ENCODE measurements at places on chromosomes 12 and 14.

DNA sequence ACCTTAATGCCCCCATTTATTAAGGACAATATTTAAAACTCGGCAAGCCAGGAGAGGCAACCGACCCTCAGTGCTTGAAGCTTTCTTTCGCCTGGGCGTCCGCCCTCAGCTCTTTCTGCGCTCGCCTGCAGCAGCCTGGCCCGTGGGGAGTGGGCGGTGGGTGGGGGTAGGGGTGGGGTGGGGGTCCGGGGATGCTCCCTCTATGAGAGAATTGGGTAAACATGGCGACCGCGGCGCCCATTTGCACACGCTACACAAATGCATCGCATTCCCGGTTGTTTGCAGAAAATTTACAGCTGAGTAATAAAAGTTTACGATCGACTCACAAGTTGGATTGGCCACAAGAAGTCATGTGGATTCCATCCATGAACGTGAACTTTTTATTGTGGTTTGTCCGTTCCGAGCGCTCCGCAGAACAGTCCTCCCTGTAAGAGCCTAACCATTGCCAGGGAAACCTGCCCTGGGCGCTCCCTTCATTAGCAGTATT lies 7.7 kb downstream of the HOXC8 start:
- no peak for DNase-seq

DNA sequence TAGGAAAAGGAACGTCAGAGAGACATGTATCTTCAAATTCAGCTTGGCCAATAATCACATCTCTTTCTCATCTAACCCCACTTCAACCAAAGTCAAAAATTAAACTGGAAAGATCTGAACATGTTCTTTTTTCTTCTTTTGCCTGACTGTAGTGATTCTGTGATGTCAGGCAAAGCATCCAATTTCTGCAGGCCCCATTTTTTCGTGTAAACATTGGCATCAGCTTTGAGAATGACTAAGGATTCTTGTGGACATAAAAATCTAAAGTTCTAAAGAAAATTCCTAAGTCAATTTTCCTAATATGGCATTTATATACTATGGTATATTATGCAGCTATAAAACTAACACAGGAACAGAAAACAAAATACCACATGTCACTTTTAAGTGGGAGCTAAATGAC lies 89.1 kb downstream of the STXBP6 start:
- DNase-seq, result no peak

DNA sequence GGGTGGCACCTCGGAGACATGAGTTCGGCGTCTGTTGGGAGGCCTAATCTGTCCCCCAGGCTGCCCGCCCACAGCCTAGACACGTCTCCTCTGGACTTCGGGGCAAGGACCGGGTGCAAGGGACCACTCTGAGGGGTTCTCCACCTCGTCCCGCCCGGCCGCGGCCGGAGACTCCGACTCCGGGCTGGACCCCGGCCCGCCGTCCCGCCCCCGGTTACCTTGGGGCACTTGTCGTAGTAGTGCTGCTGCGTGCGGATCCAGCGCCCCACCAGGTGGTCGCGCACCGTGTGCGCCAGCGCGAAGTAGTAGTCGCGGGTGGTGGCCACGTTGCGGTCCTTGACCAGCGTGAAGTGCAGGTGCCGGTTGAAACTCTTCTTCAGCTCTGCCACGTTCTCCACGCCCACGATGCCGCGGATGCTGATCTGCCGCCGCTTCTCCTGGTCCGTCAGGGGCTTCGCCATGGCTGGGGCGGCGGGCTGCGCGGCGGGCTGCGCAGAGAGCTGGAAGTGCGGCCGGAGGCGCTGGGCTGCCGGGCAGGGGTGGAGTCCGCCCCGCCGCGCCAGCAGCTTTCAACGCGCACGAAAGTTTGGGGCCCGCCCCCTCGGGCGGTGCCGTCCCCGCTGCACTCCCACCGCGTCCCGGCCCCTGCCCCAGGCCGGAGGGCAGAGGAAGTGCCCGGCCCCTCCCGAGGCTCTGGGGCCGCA lies at the start of gene PYGL:
Gene PYGL, minus strand, starts transcription at position 541 of the 704 bp plus-strand sequence. Its CDS starts 80 bp downstream, at position 461.
- DNase-seq, result peak; percentile 57

DNA sequence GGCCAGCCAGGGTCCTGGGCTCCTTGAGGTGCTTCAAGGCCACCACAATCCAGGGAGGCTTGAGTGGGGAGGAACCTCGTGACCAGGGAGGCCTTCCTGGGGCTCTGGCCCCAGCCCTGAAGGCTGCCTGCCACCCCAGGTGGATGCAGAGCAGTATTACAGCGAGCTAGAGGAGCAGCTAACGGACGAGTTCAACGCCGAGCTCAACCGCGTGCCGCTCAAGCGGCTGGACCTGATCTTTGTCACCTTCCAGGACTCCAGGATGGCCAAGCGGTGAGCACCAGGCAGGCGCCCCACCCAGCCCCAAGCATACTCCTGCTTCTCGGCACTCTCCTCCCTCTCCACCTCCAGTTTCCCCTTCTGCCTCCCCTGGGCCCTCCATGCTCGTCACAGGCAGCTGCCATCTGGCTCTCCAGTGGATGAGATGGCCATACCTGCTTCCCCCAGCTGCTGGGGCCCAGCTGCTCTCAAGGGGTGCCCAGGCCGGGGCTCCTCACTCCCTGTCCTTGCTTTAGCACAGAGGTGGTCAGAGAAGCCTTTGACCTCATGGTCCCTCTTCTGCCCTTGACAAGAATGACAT lies 30.6 kb downstream of the NGB start:
- DNase-seq, result no peak

- DNase-seq, result no peak
Measured at GRCh38 chr14:101709962-101710931, 51.3 kb upstream of the PPP2R5C start.

- peak; percentile 69 for DNase-seq
Measured at GRCh38 chr14:81269100-81269978, 48.6 kb upstream of the GTF2A1 start.

- DNase-seq, result no peak
Measured at GRCh38 chr14:93537951-93538350, 107.2 kb downstream of the UNC79 start.

GRCh38 chr12:108840605-108841332 lies 16.6 kb downstream of the SSH1 start:
- DNase-seq, result no peak

DNA sequence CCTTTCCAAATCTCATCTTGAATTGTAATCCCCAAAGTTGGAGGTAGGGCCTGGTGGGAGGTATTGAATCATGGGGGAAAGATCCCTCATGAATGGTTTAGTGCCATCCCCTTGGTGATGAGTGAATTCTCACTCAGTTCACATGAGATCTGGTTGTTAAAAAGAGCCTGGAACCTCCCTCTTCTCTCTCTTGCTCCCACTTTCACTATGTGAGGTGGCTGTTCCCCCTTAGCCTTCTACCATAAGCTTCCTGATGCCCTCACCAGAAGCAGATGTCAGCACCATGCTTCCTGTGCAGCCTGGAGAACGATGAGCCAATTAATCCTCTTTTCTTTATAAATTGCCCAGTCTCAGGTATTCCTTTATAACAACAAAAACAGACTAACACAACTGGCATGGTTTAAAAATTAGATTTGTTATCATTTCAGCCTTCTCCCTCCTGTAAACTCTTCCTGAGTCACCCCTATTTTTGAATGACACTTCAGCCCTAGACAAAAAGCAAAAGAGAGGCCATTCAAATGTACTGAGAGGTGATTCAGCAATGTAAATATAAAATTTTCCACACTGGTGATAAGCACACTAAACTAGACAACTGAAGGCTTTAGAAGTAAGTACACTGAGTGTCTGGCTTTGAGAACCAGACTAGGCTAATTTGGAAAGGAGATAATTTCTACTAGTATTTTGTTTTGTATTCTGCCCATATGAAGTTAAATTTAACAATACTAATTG lies 212.1 kb upstream of the ABCD2 start:
- DNase-seq, result peak; percentile 42

DNA sequence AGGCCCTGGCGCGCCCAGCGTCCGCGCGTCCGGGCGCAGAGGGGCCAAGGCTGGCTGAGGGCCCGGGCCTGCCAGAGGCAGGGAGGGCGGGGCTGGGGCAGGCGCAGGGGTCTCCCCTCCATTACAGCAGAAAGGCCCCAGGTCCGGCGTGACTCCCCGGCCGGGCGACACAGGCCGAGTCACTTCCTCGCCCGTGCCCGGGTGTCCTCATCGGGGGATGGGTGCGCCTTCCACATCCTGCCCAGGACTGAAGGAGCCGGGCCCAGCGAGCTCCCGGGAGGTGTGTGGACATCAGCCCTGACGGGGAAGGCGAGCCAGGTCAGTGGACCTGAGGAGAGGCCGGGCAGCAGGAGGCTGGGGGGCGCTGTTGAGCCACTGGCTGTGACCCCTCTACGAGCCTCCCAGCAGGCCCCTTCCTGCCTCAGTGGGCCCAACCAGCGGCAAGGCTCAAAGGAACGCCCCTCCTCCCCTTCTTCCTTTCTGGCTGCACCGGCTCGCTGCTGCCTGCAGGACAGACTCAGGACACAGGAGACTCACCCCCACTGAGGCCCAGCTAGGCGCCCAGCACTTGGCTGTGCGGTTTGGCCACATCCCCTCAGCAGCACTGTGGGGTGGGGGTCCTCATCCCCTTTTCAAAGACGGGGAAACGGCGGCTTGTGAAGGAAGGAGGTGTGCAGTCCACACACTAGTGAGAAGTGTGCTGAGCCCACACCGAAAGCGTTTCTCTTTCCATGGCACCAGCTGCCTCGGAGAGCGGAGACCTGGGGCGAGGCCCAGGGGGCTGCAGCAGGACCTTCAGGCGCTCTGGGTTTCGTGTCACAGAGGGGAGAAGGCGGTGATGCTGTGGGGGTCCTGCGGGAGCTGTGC lies 606 bp downstream of the TNFAIP2 start:
- DNase-seq, result peak; percentile 49

GRCh38 chr12:45580356-45580969 lies 149.0 kb upstream of the ARID2 start:
- no peak for DNase-seq

GRCh38 chr12:92955997-92956663 lies 27.0 kb upstream of the EEA1 start:
- peak; percentile 80 for DNase-seq

- DNase-seq, result no peak
Measured at GRCh38 chr12:48583728-48584127, 13.9 kb upstream of the LALBA start.

- DNase-seq, result no peak
Measured at GRCh38 chr14:100725587-100726387, 905 bp upstream of the DLK1 start.

GRCh38 chr14:23321572-23322547 lies 603 bp downstream of the PABPN1 start:
- DNase-seq, result peak; percentile 50

DNA sequence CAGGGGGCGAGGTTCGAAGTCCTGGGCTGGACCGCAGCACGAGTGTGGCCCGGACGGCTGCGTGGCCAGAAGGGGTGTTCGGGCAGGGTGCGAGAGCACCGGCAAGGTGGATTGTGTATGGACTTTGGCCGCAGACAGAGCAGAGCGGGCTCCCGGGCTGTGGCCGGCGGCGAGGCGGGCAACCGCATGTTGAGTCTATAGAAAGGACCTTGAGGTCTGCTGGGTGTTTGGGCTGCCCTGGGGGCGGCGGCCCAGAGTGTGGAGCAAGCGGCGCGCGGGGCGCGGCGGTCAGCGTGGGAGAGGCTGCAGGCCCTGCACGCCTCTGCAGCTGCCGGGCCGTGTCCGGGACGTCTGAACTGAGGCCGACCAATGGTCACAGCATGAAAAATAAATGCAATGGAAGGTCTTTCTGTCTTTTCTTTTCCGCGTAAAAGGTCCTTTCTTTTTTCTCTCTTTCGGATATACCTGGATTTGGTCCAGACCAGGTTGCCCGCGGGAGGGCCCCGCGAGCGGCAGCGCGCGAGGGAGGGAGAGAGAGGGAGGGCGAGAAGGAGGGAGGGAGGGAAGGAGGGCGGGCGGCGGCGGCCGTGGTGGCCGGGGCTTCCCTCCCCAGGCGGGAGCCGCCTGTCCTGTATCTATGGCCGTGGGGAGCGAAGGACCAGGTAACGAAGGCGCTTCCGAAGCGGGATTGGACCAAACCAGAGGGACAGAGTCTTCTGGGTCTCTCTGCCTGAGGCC lies 5.5 kb upstream of the HOXC9 start:
- no peak for DNase-seq

DNA sequence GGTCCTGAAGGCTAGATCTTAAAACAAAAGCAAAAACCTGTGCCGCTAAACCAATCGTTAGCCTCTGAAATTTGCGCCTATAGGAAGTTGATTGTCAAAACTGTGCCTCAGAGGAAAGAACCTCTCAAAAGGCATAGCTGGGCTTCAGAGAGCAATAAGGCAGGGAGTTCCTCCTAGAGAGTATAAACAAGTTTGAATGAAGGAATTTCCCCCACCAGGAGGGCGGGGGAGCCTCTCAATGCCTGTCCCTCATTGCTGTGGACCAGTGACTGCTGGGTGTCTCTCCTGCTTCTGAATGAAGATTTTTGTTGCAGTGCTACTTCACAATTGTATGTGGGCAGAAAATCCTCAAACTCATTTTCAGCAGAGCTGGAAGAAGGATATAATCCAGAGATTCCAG lies 88.6 kb downstream of the KCNK10 start:
- DNase-seq, result no peak

- no peak for DNase-seq
Measured at GRCh38 chr12:131815131-131815530, 13.1 kb upstream of the MMP17 start.

GRCh38 chr12:128361400-128361995 lies 94.5 kb downstream of the TMEM132C start:
- no peak for DNase-seq

DNA sequence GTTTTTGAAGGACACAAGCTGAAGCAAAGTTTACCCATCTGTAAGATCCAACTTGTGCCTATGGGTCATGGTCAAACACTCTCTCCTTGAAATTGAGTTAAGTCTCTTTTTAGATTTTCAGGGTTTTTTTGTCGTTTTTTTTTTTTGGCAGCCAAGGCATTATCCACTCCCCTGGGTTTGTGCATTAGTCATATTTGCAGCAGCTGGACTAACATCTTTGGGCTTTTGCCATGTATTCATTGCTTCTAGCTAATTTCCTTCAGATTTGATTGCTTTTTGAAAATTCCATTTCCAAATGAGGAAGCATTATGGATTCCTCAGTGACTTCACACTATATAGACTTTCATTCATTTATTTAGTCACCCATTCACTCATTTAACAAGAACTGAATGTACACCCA lies 80.3 kb upstream of the SRRM4 start:
- no peak for DNase-seq

- DNase-seq, result no peak
Measured at GRCh38 chr12:113515082-113515856, 43.6 kb upstream of the LHX5 start.

GRCh38 chr12:46832130-46832704 lies 6.4 kb upstream of the SLC38A4 start:
- no peak for DNase-seq

Data from endothelial cell of umbilical vein (primary cell).